ENCODE measurements at places on chromosomes 5 and 9. TPM values are rescaled to one million over a fixed set of nuclear protein-coding genes. Genes with fewer than 3 reads are reported as not detected.
A peak's percentile ranks its signal among the peaks of the same experiment; 100 is the strongest.

DNA sequence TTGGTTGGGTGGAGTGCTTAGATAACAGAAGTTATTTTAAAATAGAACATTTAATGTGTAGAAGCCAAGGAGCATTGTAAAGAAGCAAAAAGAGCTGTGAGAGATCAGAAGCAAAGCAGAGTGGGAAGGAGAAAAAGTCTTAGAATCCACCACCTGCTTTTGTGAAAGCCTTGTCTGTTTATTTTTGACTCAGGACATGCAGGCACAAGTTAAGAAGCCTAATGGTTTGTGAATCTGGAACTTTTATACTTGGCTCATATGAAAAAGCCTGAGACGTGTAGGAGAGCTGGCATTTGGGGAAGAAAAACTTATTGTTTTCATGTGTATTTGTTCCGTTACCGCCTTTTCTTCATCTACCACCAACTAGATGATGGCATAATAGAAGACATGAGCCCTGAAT is 38.5 kb upstream of the ITGA2 start:
- DNase-seq: no peak

Gene SLC6A19
- not detected for total RNA-seq

DNA sequence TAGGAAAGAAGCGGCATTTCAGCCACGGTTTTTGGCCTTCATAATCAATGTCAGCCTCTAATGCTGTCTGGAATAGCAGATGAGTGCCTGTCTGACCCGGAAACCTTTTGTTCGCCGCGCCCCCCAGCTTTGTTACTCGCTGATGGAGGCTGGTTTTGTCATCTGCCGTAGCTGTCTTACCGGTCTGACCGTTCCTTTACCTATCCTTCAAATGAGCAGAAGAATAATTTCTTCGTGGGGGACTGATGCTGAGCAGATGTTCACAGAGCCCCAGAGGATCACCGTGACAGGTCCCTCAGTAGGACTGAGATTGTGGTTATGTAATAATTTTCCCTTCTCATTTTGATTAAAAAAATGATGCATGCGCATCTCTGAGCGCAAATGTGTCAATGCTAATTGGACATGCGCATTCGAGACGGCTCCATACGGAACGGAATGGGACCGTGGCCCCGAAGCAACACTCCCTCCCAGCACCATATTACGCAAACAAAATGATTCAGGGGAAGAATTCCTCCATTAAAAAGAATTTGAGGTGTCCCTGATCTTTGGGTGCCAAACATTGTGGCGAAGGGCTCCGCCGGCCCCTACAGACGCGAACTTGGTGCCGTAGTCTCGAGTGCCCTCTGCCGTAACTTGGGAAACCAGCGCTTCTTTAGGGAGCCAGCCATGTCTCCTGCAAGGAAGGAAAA is 27.6 kb downstream of the TLX3 start:
- no peak for DNase-seq

DNA sequence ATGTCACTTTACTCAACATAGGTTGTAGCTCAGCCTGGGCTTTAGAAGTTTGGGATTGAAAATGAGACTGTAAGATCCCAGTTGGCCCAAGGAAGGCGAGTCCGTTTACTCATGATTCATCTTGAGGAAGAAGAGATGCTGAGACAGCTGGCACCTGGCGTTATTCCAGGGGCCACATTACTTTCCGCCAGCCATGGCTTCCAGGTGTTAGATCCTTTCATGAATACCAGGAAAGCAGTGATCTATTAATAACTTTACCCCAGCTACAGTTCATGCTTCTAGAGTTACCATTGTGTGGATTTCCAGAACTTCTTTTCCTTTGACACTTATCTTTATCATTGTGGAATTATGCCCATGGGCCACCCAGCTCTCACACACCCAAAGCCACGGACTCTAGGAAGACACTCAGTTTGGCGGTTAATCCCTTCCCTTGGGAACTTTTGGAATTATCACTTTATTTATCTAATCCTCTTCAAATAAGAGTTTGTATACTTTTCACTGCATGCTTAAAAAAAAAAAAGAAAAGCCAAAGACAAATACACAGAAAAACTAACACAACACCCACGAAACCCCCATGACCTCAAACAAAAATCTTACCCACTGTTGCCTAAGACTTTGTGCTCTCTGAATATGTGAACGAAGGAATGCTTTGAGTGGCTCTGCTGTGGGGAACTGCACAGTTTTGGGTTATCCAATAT is 26.9 kb downstream of the RAI14 start:
- no peak for DNase-seq

Gene LTC4S
- 2.4 TPM for total RNA-seq

DNA sequence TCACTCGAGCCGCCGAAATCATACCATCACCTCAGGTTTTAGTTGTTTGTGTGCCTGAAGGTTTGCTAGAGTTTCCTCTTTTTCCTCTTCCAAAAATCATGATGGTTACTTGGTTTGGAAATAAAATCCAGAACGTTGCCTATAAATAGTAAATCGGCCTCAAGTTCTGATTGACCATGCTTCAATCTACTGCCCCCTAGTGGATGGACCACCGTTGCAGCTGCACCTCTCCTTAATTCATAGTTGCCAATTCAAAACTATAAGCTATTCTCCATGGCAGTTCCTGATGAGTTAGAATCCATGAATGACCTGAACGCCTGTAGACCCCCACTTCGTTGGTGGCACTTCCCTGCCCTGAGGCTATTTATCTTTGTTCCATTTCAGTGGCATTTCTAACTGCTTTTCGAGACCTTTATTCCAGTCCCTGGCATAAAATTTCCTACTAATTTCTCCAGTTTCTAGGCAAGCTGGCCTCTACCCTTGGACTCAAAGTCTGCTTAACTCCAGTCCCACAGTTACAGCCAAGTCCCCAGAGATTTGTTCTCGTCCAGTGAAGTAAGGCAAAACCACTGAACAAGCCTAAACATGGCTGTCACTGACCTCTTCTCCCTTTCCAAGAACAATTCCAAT is 422.6 kb downstream of the EFNA5 start:
- no peak for DNase-seq

Gene PCDHAC1
- 3.3 TPM for total RNA-seq

DNA sequence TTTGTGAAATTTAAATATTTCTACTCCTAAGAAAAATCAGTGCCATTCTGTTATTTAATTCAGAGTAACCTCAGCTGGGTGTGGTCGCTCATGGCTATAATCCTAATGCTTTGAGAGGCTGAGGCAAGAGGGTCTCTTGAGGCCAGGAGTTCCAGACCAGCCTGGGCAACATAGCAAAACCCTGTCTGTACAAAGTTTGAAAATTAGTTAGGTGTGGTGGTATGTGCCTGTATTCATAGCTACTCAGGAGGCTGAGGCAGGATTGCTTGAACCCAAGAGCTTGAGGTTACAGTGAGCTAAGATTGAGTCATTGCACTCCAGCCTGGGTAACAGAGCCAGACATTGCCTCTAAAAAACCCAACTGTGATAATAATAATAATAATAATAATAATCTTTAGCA is 44.8 kb upstream of the CNTLN start:
- no peak for DNase-seq

GRCh38 chr5:177957241-177957640 is 38.8 kb downstream of the PROP1 start:
- no peak for DNase-seq

Gene HRH2
- total RNA-seq: not detected

- no peak for DNase-seq
Observed at GRCh38 chr9:18980189-18980588, 52.8 kb downstream of the SAXO1 start.

- DNase-seq: no peak
Observed at GRCh38 chr5:15606197-15606596, 106.2 kb downstream of the FBXL7 start.

GRCh38 chr9:94870793-94871558 is 144.5 kb downstream of the AOPEP start:
- DNase-seq: no peak

GRCh38 chr9:3553076-3553765 is 27.4 kb upstream of the RFX3 start:
- no peak for DNase-seq

Gene POU5F2
- 1.0 TPM for total RNA-seq

- DNase-seq: no peak
Observed at GRCh38 chr9:131714821-131715220, 25.1 kb downstream of the RAPGEF1 start.

Gene GRK6
- 38.2 TPM for total RNA-seq

DNA sequence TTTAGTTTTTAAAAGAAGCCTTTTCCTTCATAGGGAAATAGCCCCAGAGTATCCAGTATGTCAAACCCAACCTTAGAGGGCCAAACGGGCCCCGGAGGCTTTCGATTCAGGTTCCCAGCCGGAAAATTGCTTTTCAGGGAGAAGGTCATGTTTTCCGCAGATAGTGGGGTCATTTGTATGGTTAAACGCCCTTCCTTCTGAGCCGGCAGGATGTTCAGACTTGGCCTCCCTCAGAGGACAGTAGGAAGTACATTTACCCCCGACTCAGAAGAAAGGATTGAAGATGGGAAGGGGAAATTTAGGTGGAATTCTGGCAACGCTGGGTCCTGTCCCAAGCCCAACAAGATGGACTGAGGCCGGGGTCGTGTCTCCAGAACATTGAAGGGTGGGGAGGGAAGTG is 195.2 kb downstream of the AOPEP start:
- DNase-seq: no peak

GRCh38 chr5:9054322-9054721 is 491.6 kb downstream of the SEMA5A start:
- DNase-seq: no peak

DNA sequence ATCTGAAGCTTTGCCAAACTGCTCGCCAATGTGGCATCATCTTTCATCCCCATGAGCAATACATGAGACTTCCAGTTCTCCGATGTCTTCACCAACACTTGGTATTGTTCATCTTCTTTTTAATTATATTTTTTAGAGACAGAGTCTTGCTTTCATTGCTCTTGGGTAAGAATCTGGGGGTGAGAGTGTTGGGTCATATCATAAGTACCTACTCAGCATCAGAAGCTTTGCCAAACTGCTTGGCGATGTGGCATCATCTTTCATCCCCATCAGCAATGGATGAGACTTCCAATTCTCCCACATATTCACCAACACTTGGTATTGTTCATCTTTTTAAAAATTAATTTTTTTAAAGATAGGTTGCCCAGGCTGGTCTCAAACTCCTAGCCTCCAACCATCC is 30.9 kb upstream of the ZDHHC11B start:
- DNase-seq: no peak

DNA sequence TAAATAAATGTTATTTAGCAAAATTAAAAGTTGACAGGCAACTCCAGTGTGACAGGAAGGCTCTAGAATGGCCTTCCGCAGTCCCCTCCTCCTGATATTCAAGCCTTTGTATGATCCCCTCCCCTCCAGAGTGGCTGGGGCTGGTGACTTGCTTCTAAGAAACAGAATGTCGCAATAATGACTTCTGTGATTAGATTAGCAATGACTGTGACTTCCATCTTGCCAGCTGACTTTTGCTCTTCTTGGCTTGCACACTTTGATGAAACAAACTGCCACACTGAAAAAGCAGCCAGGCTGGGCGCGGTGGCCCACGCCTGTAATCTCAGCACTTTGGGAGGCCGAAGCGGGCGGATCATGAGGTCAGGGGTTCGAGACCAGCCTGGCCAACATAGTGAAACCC is 106.5 kb upstream of the LARP1 start:
- no peak for DNase-seq

GRCh38 chr5:71587766-71588532 is 809 bp downstream of the MCCC2 start:
- peak; percentile 78 for DNase-seq

- no peak for DNase-seq
Observed at GRCh38 chr5:1936413-1936812, 53.7 kb upstream of the IRX4 start.

GRCh38 chr9:70466976-70467561 is 52.6 kb upstream of the KLF9 start:
- DNase-seq: no peak

DNA sequence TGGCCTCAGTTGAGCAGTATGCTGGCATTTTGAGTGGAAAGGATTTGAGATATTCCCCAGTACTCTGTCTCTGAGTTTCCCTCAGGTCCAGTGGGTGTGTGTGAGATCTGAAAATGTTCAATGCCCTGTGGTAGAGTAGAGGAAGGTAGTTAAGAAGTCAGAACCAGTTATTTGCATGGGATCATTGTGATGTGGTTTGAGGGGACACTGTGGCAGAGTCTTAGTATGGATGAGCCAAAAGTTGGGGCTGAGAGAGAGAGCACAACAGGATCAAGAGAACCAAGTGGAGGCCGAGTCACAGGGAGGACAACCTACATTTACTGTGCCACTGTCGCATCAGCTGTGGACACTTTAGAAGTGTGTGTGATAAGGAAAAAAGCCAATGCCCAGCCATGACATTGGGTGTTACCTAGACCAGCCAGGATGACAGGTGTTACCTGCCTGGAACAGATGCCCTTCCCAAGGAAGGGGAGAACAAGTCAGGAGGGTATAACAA is 128.9 kb upstream of the IL12B start:
- peak; percentile 15 for DNase-seq

DNA sequence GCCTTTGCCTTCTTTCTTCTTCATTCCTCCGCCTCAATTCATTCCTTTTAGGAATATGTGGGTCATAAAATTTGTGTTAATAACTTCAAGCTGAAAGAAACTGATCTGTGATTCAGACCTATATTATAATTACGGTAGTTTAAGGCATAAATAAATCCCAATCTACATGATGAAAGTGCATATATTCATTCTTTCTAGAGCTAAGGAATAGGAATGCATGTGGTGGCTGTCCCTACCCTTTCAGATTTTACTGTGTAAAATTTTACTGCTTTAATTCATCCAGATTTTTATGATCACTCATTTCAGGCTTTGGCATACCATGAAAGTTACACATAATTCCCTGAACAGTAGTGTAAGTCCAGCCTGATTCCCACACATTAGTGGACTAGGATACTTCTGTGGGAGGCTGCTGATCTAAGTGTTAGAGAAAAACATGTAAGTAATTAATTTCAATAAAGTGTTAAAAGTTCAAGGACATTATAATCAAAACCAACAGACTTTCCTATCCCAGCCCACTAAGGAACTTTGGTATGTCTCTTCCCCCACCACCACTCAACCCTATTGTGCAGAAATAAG is 83.1 kb downstream of the HINT1 start:
- no peak for DNase-seq

GRCh38 chr5:171157276-171157675 is 151.8 kb upstream of the TLX3 start:
- DNase-seq: no peak

DNA sequence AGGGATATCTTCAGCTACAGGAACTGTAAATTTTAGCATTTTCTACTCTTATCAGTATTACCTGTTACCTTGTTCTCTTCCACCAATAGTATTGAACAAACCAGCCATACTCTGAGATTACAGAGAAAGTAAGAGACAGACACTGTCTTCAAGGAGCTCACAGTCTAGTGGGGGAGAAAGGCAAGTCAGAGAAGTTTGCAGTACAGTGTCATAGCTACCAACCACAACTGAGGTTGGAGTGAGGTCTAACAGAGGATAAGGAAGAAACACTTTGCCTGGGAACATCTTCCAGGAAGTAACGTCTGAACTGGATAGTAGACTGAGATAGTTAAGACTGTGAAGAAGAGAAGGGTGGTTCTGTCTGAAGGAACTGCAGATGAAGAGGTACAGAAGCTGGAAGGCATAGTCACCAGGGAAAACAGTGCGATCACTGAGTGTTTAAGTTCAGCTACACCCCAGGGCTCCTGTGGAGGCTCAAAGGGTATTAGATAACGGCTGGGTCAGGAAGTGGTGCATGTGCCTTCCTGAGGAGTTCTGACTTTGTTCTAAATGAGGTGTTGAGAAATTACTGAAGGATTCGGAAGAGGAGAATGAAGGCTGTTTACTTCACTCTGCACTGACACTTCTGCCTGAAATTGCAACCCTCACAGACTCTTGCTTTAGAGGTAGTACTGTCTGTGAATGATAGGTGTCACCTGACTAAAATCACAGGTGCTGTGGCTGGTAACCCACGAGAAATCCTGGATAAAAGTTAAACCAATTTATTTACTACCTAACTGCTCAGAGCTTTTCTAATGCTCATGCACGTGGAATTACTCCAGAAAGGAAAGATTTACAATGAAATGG is 841.6 kb downstream of the MAT2B start:
- DNase-seq: no peak
